ENCODE measurements at places on chromosomes 7 and 10.

GRCh38 chr7:117157241-117158209 is 165.3 kb downstream of the WNT2 start:
- peak; percentile 88 for DNase-seq

- no peak for DNase-seq
Measured at GRCh38 chr7:101828301-101829020, 11.0 kb downstream of the CUX1 start.

- no peak for DNase-seq
Measured at GRCh38 chr10:132208462-132209050, 21.8 kb downstream of the DPYSL4 start.

GRCh38 chr10:89454561-89455347 is 40.4 kb downstream of the IFIT5 start:
- DNase-seq: no peak

GRCh38 chr10:45058992-45059561 is 58.4 kb downstream of the ZNF22 start:
- DNase-seq: no peak

- peak; percentile 73 for DNase-seq
Measured at GRCh38 chr7:50733552-50733951, 49.1 kb downstream of the GRB10 start.

DNA sequence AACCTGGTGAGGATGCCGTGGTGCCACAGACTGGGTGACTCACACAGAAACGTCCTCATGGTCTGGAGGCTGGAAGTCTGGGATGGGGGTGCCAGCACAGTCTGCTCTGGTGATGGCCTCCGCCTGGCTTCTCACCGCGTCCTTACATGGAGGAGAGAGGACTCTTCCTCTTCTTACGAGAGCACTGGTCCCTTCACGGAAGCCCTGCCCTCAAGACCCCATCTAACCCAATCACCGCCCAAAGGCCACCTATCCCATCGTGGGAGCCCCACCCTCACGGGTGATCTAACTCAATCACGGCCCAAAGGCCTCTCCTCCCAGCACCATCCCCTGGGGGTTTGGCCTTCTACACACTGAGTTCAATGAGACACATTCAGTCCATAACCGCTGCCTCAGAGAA is 137.7 kb downstream of the PTPRN2 start:
- DNase-seq: no peak
